ENCODE measurements at places on chromosomes 3 and 15.
A peak's percentile ranks its signal among the peaks of the same experiment; 100 is the strongest.

DNA sequence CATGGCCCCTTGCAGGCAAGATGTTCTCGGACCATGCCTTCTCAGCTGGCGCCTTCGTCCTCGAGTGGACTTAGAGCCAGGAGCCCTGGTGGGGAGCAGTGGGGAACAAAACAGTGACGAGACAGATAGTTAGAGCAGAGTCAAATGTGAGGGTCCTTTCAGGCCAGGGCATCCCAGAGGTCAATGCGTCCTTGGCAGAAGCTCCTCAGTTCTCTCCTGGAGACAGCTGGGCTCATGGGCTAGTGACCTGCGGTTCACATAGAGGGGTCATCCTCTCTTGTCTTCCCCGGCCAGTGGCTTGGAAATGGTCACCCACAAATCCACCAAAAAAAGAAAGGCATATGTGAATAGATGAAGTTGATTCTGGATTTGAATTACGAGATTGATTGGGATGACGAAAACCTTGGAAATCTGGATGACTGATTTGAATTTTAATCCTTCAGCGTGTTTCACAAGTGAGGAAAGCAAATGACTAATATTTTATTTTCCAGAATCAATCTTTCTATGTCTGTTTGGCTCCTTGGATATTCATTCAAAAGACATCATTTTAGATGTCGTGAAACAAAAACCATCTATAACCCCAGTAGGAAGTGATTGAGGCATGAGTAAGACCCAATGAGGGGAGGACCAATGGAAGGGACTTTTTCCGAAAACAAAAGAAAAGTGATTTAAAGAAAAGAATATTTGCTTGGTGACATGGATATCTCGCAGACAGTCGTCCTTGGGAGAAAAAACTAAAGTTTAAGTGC, 84.5 kb downstream of the ASB7 start:
- peak; percentile 86 for DNase-seq

GRCh38 chr15:79035814-79036213, 54.8 kb downstream of the RASGRF1 start:
- no peak for DNase-seq

DNA sequence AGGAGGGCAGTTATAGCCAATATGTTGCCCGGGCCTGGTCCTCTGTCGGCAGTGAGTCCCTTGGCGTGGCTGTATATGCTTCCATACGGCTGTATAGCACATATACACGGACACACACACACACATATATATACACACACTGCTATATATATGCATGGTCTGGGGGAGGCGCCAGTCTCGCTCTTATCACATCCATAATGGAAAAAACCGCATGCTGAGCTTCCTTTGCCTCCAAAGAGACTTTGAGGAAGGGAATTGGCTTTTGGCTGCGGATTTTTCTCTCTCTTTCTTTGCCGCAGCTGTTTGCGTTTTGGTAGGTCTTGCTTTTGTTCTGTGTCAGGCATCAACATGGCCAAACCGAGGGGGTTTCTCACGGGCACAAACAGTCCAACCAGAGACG, 11.3 kb upstream of the TMEM115 start:
- no peak for DNase-seq

DNA sequence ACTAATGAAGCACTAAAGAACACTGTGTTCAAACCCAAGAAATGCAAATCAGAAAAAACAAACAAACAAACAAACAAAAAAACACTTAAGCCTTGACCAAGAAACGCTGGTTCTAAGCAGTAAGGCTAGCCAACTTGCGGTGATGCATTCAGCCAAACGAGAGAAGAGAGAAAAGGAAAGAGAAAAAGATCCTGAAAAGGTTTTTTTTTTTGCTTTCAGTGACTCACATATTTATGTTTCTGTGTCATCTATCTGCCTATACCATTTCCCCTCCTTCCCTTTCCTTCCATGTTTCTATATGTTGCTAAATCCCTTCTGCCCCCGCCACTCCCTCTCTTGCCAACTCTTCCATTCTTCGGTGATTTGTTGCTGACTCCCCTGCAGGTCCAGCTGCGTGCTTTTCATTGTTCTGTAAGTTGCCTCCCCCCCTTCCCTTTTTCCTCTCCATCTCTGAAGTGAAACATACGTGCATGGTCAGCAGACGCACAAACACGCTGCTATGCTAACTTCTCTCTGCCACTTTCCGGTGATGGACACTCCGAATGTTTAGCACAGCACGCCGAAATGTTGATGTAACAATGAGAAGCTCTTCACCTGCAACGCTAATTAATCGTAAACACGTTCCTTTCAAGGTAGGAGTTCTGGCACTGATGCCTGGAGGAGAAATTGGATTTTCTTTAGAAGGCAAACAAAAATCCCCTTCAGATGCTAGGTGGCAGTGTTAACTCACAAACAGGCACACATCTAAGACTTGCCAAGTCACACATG, 154.4 kb downstream of the TUSC7 start:
- peak; percentile 40 for DNase-seq

- no peak for DNase-seq
Observed at GRCh38 chr15:48279608-48280007, 51.6 kb upstream of the DUT start.

DNA sequence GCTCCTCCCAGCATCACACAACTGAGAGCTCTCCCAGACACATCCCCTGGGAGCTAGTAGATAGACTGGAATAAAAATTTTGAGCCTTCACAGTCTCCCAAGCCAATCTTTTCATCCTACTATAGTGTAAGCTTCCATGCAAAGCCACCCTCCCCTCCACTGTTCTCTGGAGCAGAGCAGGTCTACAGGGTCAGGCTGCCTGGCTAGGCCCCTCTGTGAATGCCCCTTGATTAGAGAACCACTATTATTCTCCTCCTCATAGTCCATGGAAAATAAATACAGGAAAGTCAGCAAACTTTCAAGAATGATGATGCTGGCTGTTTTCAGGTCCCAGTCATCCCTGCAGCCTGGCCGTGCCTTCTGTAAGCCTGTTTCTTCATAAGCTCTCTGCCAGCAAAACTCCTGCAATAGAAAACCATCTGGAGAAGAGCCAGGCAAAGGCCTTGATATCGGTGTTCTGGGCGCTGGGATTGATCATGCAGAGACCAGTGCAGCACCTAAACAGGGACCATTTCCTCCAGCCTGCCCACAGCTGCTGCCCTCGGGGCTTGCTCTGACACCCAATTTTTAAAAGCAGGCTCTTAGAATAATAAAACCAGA, 51.7 kb downstream of the CRYGS start:
- peak; percentile 13 for DNase-seq
